H1 (cell line): ENCODE measurements at places on chromosomes 7 and 10.

DNA sequence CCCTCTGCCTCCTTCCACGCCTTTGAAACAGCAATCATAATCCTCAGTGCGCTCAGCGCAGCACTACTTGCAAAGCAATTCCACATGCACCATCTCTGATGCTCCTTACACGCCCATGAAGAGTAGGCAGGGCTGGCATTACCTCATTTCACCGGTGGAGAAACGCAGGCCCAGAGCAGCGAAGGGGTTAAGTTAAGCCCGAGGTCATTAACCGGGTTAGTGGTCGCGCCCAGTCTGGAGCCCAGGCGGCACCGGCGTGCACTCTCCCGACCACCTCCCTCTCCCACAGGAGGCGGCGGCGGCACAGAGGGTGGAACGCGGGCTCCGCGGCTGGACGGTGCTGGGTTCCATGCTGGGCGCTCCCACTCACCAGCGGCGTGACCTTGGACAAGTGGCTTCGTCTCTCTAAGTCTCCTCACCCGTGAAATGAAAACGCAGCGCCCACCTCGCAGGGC is 515 bp downstream of the FASTK start:
- no peak for DNase-seq

- DNase-seq, result no peak
Measured at GRCh38 chr7:3078514-3078913, 34.8 kb upstream of the CARD11 start.

DNA sequence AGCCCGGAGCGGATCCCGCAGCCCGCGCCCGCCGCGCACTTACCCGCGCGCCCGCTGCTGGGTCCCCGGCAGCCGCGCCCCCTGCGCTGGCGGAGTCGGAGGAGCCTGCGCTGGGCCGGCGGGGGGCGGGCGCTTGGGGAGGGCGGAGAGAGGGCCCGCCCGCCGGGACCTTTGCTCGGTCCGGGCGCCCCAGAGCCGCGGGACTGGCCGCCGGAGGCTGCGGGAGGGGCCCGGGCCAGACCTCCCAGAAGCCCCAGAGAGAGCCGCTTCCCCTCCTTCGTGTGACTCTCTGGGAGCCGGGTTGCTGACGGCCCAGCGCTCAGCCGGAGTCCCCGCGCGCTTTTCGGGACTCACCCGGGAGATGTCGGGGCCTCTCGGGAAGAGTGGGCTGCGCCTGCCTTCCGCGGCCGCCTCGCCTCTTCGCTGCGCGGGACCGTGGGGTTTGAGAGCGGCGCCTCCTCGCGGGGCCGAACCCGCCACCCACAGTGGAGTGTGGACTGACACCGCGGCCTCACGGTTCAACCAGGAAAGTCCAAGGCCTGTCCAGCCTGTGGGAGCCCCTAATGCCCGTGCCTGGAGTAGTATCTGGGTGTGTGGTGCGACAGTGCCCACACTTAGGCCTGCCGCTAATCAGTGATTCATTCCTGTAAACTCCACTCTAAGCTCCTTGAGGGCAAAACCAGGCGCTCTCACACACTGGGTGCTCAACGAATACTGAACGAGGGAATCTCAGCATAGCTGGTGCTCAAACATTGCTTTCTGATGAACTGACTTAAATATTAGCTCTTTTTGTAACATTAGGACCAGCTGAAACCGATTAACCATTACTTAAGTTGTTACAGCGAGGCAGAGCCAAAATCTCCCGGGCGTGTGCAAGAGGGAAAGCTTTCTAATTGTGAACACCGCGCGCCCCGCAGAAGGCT is at the start of gene GSDME:
TSS of gene GSDME (minus strand) at position 112 of the 923 bp plus-strand sequence. CDS start 7,690 bp downstream, outside the sequence.
- no peak for DNase-seq

- DNase-seq, result no peak
Measured at GRCh38 chr10:35160743-35161142, 34.1 kb downstream of the CREM start.

GRCh38 chr7:106592282-106593027 is 68.5 kb downstream of the CCDC71L start:
- no peak for DNase-seq

DNA sequence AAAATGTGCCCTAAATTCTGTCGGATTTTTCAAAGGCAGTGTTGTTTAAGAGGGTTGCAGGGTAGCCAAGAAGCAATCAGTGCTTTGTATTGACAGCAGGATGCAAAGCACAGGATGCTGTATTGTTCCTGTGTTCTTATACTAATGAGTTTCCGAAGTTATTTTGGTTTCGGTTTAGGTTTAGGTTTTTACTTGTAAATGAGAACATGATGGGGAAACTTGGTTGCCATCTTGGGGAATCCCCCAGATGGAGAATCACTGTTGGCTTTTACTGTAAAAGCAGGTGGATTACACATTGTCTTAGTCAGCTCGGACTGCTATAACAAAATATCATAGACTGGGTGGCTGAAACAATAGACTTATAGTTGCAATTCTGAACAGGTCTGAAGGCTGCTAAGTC is 72.1 kb downstream of the INHBA start:
- DNase-seq, result no peak

DNA sequence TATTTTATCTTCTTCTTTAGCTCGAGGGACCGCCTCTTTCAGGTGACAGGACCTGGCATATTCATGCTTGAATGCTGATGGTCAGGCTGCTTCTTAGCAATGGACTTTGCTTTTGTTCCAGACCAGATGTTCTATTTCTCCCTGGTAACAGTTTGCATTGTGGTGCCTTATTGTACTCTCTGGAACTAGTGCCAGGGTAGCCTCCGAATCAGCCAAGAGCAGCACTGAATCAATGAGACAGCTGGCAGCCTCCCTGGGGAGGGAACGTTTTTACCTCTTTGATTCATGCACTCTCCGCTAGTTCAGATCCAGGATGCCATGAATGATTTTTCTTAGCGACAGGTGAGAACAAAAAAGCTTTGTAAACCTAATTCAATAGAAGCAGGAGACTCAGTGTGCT is 54.1 kb upstream of the NXPH1 start:
- no peak for DNase-seq

GRCh38 chr7:143484119-143484518 is 6.4 kb downstream of the TAS2R41 start:
- no peak for DNase-seq

GRCh38 chr7:41661596-41661995 is 41.3 kb downstream of the INHBA start:
- DNase-seq, result no peak

DNA sequence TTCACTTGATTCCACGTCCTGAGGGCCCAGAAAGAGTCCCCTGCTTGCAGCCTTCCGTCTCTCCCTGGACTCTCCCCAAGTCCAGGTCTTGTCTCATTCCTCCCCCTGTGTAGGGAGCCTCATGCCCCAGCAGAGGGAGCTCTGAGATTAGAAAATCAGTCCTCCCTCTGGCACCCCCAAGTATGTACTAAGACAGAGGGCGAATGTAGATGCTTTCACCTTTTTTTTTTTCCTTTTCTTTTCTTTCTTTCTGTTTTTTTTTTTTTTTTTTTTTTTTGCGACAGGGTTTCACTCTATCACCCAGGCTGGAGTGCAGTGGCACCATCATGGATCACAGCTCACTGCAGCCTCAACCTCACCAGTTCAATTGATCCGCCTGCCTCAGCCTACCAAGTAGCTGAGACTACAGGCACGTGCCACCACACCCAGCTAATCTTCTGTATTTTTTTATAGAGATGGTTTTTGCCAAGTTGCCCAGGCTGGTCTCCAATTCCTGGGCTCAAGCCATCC is 10.3 kb downstream of the SFXN3 start:
- DNase-seq, result no peak

DNA sequence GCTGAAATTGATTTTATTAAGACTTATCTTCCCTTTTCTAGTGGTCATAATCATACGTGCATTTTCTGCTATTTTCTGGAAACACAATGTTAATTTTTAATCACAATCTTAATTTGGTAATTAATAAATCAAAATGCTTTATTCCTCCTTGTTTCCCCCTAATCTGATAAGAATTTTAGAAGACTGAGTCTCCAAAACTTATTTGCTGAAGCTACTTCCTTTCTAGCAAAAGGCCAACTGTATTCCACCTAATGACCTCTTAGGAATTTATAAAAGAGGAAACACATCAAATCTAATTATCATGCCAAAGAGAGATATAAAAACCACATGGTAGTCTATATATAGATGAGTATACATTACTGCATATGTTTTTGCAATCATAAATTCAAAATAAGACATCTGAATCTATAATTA is 140.6 kb downstream of the GNAI1 start:
- DNase-seq, result no peak

DNA sequence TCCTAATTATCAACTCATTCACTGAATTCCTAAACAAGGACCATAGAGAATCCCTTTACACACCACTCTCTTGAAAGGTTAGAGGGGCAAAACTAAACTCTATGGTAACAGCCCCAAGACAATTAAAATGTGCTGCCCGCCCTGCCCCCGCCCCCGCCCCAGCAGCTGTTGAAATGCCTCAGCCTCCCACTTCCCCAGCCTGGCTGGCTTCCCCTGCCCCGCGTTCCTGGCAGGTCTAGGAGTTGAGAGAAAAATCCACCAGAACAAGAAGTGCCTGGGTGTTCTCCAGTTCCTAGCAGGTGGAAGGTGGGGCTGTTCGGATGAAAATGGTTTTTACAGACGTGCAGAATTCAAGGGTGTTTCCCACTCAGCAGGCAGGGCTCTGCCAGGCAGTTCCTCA is 109.5 kb upstream of the ZEB1 start:
- no peak for DNase-seq

DNA sequence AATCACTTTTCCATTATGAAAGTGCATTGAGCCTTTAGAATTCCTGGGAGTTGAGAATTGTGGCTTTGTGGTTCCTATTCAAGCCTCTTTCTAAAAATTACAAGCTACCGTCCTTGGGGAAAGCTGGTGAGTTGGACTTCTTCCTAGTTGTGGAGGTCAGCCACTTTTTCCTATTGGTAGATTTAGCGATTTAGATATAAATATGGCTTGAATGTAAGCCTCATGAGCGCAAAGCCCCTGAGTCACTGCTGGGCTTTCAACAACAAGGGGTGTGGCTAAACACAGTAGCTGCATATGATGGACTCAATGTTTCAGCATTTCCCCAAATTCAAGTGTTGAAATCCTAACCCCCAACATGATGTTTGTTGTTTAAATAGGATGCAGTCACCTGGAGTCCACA is 150.0 kb upstream of the IGFBP3 start:
- DNase-seq, result no peak

- DNase-seq, result no peak
Measured at GRCh38 chr7:36037121-36037662, 115.9 kb upstream of the EEPD1 start.

- DNase-seq, result no peak
Measured at GRCh38 chr7:68309806-68310205, 1288.5 kb upstream of the AUTS2 start.

GRCh38 chr7:133550145-133550544 is 297.3 kb downstream of the EXOC4 start:
- DNase-seq, result no peak

- DNase-seq, result no peak
Measured at GRCh38 chr10:13685885-13686284, 99.1 kb downstream of the PRPF18 start.

DNA sequence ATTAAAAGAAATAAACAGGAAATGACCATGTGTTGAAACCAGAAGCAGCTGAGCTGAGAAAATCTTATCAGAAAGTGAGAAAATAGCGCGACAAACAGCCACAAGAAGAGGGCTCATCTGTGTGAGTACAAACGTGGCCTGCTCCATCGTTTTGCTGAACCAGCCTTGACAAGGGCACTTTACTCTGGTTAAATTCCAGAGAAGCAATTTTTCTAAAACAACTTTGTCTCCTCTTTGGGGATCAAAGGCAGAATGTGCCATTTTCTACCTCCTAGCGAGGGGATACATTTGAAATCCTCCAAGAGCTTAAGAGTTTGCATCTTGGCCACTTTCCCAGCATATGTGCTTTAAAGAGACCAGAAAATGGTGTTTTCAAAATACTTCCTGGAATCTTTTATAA is 51.3 kb upstream of the VIPR2 start:
- no peak for DNase-seq

DNA sequence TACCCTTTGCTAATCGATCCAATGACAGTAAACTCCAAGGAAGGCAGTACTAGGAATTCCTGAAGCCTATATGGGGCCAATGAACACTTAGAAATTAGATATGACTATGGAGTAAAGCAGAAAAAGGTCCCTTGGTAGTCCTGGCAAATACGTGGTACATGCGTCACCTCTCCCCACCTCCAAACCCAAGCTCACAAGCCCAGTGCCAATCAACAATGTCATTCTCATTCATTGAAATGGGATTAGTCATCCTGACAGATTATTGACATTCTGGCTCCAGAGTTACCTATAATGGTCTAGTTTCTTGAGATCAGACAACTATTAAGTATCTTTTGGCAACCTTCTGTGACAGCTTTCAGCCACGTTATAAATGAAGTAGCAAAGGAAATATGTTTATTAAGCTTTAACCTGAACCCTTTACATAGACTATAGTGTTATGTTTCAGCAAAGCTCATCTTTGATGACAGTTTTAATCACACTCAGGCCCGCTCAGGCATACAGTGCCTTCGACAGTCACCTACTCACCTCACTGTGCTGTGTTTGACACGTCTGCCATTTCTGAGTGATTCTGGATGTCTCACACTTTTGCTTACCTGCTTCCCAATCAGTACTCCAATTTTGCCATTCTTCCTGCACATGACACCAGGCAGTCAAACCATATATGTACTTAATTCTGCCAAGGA is 69.6 kb upstream of the ADO start:
- no peak for DNase-seq

GRCh38 chr10:14507176-14507575 is 176.5 kb upstream of the FRMD4A start:
- no peak for DNase-seq

GRCh38 chr7:51080622-51081269 is 235.9 kb downstream of the COBL start:
- DNase-seq, result peak; percentile 82

DNA sequence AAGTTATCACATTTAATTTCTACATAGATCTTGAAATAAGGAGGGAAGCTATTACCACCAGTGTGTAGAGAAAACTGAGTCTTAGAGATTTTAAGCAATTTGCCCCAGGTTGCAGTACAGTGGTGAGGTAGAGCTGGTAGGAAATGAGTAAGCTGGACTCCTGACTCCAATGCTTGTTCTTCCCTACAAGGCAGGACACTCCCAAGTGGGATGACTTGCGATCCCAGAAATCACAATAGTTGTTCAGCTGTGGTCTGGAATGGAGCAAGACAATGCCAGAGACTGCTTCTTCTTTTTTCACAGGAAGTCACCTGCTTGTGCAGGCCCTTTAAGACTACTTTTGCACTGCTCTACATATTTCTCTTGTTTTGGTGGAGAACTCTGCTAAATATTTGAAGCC is 327.2 kb upstream of the BMPER start:
- no peak for DNase-seq

DNA sequence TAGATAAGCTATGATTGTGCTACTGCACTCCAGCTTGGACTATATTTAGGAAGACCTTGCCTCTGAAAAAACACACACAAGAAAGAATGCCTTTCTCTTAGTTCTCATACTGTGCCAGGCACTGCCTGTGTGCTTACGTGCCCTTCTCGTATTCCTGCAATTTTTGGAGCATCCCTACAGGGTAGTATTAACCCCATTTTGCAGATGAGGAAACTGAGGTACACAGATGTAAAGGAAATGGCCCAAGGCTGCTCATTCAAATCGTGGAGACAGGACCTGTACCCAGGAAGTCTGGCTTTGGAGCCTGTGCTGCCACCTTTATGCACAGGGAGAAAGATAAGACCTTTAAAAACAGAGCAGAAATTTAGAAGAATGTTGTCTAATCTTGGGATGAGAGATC is 16.7 kb downstream of the AGAP3 start:
- DNase-seq, result no peak

- DNase-seq, result no peak
Measured at GRCh38 chr10:6863381-6863780, 283.3 kb upstream of the PRKCQ start.
